ENCODE measurements at places on chromosomes 11 and 22.

GRCh38 chr22:23272371-23272770 is 92.1 kb downstream of the BCR start:
- no peak for DNase-seq

- peak; percentile 65 for DNase-seq
These were observed 25.2 kb downstream of the FAM76B start for GRCh38 chr11:95764267-95764898.

DNA sequence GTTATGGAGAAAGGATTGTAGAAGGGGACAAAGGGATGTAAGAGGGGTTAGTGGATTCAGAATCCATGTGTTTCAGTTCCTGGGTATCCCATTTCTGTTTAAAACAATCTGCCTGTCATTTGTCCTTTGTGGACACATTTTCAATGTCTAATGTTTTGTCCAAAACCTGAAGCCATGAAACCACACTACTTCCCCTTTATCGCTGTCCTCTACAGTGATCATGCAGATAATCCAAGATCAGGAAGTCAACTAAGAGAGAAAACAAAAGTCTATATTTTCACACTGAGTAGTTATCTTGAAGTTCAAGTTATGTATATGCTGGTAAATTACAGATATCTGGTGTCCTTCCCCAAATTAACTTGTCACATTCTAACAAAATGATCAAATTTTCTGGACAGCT is 457.0 kb downstream of the NTM start:
- DNase-seq: peak; percentile 38

DNA sequence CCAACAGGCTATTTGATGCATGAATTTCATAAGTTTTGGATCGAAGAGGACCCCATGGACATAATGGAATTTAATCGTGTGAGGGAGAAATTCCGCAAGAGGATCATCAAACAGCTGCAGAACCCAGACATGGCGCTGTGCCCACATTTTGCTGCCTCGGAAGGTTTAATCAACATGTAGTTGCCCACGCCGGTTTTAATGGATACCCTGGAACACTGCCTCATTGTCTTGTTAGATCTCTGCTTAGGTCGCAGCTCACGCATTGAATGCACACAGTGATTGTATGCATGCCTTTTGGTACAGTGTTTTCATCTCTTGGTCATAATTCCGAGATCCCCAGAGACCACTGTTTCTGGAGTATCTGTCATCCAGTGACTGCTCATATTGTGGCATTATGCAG is 46.8 kb downstream of the SLN start:
- DNase-seq: no peak

DNA sequence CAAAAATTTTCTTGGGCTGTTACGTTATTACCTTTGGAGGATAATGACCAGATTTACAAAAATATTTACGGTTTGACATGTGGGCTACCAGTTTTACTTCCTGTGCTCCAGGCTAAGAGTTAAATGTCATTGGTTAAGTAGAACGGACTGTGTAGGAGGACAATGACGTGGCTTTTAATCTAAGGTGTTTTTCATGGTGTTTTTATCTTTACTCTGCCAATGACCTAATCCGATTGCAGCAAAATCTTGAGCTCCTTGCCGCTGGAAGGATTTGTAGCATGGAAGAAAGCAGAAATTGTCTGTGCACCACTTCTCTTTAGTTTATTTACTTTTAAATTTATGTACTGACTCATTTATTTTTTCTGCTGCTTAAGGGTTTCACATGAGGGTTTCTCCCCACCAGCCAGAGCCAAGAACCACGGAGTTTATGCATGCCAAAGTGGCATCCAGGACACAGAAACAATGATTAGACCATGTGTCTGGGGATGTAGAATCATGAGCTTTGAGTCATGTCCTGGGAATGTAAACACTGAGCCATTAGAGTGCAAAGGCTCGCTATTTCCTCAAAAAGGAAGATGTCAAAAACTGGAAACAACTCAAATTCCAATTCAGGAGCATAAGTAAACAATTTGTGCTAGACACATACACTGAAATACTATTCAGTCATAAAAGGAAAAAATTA is 1.9 kb upstream of the CARD16 start:
- DNase-seq: peak; percentile 84

All from inflammatory macrophage treated with lipopolysaccharide for 4 hours (primary cell).